Body of pancreas (tissue), 4 donors: ENCODE measurements at places on chromosomes 16 and 17. TPM values are rescaled to one million over a fixed set of nuclear protein-coding genes. Genes with fewer than 3 reads are reported as not detected.
A peak's percentile ranks its signal among the peaks of the same experiment; 100 is the strongest.

NPB gene
- total RNA-seq: 1.8 TPM

ACSM2A gene
- not detected for total RNA-seq

KCNJ18 gene
- total RNA-seq: not detected

TP53TG3B gene
- total RNA-seq: not detected

DOC2B gene
- total RNA-seq: 22.4 TPM

NPIPA8 gene
- not detected for total RNA-seq

DNAJC7 gene
- total RNA-seq: 43.5 TPM

PRAC2 gene
- not detected for total RNA-seq

DNAH3 gene
- total RNA-seq: not detected

ACAP1 gene
- total RNA-seq: 2.1 TPM

HEXIM1 gene
- total RNA-seq: 15.3 TPM

C17orf100 gene
- total RNA-seq: 3.3 TPM

C1QTNF1 gene
- 50.1 TPM for total RNA-seq

UMOD gene
- 12.7 TPM for total RNA-seq

DNAH2 gene
- 0.26 TPM for total RNA-seq

GRCh38 chr16:6200861-6201260, 1103.3 kb upstream of the EEF2KMT start:
- no peak for DNase-seq

DNA sequence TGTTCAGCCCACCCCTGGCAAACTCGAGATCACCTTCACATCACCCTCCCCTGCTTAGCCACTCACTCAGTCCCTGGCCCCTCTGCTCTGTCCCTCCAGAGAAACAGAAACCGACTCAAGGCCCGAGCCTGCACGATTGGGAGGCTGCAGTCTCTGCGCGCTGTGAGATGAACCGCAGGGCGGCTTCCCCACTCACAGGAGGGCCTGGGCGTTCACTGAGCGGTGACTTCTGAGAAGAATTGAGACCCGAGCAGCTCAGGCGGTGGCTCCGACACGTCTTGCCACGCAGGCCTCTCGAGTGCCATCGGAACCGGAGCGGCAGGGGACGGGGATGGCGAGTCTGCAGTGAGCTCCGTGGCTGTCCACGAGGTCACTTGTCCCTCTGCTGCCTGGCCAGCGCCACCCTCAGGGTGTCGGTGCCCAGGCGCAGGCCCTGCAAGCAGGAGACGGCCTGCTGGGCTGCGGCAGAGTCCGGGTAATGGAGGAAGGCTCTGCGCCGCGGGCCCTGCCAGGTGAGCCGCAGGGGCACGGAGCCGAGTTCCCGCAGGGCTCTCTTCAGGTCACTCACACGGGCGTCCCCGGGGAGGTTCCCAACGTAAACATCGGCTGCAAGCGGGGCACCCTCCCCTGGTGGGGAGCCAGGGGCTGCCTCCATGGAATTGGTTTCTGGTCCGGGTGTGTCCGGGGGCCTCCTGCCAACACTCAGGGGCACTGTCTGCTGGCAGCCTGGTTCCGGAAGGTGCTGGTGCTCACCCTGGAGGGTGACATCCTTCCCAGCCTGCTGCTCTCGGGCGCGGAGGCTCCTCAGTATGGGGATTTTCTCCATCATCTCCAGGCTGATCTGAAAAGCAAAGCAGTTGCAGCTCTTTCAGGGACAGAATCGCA, 21.6 kb downstream of the FOXF1 start:
- DNase-seq: no peak

DNA sequence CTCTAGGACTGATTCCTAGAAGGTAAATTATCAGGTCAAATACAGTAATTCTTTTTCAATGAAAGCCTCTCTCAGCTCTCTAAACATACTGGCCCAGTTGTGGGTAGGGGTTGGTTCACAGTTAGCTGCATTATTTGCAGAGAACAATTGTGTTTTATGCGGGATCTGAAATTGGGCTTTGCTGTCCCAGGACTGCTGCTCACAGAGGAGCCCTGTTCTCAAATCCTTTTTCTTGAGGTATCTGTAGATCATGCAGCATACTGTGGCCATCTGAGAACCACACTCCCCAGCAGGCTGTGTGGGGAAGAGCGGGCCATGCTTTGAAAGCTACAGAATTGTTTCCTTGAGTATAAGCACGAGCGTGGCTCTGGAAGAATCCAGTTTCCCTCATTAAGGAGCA, 17.5 kb downstream of the MTHFSD start:
- no peak for DNase-seq

DNA sequence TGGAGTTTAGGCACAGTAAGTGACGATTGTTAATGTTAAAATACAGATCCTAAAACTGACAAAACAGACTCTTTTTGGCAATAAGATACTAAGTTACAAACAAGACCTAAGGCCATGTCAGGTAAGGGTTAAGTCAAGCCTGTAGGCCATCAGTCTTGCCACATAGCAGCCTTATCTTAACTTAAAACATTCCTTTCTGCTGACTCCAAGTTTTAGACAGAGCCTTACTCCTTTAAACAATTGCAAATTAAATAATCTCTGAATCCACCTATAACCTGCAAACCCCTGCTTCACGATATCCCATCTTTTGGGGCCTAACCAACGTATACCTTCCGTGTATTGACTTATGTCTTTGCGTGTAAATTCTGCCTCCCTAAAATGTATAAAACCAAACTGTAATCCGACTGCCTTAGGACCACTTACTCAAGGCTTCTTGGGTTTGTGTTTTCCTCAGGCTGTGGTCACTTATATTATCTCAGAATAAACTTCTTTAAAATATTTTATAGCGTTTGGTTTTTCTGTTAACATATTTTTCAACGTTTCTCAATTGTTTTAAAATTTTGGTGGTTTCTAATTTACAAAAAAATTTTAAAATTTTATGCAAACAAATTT, 64.4 kb downstream of the EFCAB5 start:
- no peak for DNase-seq

DNA sequence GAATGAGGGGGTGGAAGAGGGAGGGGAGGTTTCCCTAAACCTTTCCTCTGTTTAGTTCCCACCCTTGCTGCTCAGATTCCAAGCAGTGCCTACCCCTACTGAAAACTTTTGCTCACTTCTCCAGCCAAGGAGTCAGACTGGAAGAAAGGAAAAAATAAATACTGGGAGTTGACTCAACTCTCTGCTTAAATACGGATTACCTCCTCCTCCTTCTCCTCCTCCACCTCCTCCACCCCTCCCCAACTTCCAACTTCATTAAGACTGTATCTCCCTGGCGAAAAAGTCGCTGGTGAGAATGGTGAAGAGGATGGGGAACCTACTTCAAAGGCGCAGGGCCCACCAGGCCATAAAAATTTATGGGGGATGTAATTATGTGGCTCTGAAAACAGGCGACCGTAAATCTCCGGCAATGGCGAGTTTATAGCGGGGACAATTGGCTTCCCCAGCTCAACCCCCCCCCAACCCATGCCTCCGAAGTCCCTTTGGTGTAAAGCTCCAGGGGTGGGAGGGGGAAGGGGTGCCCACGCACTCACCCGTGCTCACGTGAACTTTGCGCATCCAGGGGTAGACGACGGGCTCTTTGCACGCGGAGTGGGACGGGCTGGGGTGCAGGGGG, 712 bp downstream of the HOXB4 start:
- no peak for DNase-seq

GRCh38 chr17:38587947-38588787, 17.6 kb downstream of the SRCIN1 start:
- no peak for DNase-seq

- DNase-seq: no peak
These were observed 113.8 kb downstream of the SOCS1 start for GRCh38 chr16:11142261-11142630.

DNA sequence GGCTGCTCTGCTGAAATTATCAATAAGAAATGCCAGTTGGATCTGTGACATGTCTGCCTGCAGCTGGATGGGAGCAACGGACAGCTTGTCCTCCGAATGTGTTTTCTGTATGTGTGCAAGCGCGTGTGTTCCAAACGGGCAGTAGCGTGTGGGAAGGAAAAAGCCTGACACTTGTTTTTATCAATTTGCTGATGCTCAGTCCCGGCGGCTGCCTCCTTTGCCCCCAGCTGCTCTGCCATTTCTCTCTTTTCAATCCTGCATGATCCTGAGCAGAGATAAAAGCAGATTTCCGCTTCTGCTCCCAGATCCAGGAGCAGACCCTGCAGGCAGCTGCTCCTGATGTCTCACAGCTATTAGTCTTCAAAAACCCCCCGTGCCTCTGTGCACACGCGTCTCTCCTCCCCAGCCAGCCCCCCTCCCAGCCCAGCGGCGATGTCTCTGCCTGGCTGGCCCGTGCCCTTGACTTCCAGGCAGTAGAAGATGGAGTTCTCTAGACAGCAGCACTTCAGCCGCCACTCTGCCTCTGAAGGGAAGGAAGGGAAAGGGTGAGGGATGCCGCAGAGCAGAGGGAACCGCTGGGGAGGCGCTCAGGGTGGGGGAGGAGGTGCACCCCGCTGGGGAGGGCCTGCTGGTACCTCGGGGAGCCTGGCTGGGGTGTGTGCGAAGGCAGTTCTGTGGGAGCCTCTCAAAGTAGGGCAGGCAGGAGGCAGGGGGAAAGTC, 4.1 kb downstream of the PRCD start:
- no peak for DNase-seq

DNA sequence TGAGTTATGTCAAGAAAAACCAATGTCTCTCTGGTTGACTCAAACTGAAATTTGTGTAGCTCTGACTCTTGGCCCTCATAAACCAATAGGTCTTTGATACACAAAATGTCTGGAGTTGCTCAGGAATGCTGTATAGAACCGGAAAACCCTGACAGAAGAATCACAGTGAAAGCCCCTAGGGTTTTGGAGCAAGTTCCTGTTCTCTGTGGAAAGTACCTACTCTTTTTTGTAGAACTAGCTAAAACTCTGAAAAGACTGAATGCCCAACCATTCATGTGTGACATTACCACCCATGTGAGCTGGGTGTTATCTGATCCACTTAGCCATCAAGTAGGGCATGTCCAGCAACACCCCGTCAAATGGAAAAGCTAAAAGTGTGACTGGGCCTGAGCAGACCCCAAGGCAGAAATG, 28.8 kb downstream of the CCL4 start:
- DNase-seq: no peak

GRCh38 chr17:7894226-7894625, 5.6 kb downstream of the CHD3 start:
- DNase-seq: no peak

GRCh38 chr17:58516644-58517377, 2.4 kb upstream of the MTMR4 start:
- no peak for DNase-seq

GRCh38 chr17:57976594-57976993, 11.5 kb downstream of the VEZF1 start:
- DNase-seq: no peak

DNA sequence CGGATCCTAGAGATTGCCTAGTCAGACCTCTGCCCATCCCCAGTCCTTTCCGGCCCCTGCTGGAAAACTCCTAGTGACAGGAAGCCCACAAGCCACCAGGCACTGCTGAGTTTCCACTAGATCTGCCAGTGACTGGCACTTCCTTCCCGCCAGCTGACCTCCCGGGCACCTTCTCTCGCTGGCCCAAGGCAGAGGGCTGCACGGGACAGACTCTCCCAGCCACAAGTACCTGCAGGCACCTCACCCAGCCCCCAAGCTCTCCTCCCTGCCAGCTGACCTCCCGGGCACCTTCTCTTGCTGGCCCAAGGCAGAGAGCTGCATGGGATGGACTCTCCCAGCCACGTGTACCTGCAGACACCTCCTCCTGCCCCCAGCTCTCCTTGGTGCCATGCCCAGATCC, 66.3 kb upstream of the DOC2B start:
- peak; percentile 33 for DNase-seq

DNA sequence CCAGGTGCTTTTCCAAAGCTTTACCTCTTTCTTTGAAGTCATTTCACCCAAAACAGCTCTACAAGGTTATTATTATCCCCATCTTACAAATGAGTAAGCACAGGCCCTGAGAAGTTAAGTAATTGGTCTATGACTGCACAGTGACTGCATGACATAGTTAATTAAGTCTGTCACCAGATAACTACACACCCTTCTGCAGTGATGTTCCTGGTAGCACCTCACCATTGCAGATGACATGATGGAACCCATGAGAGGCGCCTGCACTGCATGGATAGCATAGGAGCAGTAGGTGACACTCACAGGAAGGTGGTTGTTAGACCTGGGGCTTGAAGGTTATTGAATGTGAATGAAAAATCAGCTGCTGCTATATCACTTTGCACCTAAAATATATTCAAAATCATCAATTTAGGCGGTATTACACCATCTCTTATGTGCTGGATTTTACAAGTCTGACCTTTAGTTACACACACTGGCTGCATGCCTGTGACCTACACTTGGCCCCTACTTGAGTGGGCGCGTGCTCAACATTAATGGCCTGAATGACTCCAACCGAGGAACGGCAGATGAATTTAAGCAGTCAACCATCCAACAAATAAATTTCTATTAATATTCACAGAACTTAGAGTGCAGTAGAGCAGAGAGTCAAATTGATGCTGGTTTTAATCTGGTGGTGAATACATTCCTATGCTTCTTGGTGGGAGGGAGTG, 239.6 kb downstream of the CDH11 start:
- peak; percentile 47 for DNase-seq

DNA sequence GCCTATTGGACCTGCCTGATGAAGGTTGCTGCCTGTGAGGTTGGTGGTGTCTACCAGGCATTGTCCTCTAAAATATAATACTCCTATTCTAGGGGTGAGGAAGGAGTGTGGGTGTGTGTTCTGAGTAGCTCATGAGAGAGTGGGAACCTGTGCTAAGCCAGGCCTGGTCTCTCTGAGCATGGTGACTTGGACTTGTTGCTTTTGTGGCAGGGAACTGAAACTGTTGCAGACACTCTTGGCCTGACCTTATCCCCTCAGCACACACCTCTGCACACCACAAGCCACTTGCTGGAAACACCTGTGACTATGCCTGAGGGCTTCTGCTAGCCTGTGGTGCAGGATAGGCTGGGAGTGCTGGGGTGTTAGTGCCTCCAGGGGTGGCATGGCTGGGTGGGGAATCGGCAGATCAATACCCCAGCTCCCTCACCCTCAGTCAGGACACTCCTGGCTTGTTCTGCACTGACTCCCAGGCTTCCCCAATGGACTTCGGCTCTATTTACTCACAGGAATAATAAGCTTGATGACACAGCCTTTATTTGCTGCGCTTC, 29.9 kb downstream of the PLCG2 start:
- no peak for DNase-seq

GRCh38 chr16:64282181-64282580, 839.7 kb downstream of the CDH11 start:
- DNase-seq: no peak

GRCh38 chr16:46927273-46927672, 43.1 kb downstream of the GPT2 start:
- DNase-seq: no peak

- peak; percentile 64 for DNase-seq
These were observed 20.4 kb upstream of the CDYL2 start for GRCh38 chr16:80824623-80825364.

GRCh38 chr17:82018152-82018988, 4.3 kb downstream of the CENPX start:
- DNase-seq: peak; percentile 42

- DNase-seq: no peak
These were observed 14.5 kb downstream of the IL34 start for GRCh38 chr16:70660672-70661350.

DNA sequence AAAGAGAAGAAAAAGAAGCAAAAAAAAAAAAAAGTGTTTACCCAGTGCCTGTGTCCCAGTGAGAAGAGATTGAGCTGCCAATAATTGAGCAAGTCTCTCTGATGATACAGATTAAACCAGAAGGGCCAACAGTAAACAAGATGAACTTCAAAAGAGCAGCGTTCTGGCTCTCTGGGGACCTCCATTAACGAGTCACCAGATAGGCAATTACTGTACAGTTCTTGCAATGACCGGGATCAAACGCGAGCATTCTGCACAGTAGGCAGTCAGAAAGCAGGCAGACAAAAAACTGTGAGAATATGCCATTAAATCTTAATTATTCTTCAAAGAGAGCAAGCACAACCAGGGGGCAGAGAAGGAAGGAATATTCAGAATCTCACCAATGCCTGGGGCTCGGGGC, 626.1 kb downstream of the TMEM114 start:
- DNase-seq: no peak

GRCh38 chr17:1447052-1447451, 9.0 kb downstream of the CRK start:
- DNase-seq: no peak
